ENCODE measurements at places on chromosomes 3 and 15.

DNA sequence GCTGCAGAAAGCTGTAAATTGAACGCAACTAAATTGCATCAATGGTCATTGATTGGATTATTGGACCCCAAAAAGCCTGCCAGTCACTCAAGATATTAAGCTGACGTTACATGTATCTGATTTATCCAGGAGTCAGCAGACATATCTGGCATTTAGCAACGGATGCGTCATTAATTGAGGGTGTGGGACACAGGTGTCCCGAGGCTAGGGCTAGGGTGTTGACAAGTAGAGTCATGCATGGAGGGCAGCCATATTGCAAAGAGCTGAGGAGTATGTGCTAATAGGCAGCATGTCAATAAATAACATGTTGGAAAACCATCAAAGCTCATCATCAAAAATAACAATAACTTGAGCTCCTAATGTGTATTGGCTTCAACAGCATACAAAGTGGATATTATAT lies 234.5 kb upstream of the GOLGA6L4 start:
- no peak for DNase-seq

DNA sequence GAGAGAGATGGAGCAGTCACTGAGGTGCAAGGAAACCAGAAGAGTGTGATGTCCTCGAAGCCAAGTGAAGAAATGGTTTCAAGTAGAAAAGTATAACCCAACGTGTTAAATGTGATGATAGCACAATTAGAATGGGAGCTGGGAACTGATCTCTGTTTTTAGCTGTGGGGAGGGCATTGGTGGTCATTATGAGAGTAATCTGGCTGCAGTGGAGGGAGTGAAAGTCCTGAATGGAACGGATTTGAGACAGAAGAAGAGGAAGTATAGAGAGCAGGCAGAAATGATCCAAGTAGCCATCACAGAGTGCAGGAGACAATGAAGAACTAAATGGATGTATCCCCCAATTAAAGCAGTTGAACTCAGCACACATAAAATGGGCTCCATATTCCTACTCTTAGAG lies 235.3 kb downstream of the IGSF11 start:
- DNase-seq: no peak

DNA sequence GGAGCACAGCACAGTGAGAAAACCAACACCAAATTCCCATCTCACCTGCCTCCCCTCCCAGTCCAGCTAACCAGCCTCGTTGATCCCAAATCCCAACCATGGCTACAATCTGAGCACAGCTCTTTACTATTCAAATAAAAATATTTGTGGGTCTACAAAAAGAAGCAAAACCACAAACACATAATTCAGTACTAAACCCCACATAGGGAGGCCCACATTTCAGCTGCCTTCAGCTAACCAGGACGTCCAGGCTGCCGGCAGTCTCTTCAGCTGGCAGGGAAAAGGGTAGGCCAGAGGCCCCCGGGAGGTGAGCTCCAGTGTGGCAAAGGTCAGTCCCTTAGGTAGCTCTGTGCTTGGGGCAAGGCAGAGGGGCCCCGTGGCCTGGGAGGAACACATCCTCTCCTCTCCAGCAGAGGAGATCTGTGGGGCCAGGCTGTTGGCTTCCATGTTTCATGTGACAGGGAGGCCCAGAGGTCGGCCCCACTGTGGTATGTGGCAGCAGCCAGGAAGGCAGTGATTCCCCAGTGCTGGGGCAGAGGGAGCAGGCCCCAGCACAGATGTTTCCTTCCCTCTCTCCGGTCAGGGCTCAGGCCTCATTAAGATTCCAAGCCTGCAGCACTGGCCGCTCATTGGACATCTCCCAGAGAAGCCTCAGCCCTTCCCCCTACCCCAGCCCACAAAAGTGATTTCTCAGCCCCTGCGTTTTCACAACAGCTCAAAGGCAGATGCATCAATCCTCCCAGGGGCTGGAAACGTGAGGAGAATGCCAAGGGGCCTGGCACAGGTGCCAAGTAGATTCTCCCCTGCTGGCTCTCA lies 381.4 kb downstream of the NTRK3 start:
- no peak for DNase-seq

DNA sequence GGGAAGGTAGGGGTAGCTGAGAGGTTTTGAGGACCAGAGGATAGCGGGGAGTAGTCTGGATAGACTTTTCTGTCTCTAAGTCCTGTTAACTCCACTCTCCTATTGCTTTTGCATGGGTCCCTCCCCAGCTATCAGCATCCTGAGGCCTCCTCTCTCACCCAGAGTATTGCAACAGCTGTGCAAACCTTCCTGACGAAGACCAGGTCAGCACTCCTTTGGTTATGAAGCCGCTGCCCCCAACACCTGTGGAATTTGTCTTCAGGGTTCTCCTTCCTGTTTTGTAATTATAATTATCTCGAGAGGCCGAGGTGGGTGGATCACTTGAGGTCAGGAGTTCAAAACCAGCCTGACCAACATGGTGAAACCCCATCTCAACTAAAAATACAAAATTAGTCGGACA lies 24.8 kb downstream of the TYRO3 start:
- DNase-seq: no peak

GRCh38 chr3:51997935-51998596 lies 2.4 kb upstream of the RPL29 start:
- no peak for DNase-seq

- no peak for DNase-seq
Measured at GRCh38 chr3:109963831-109964230, 626.5 kb upstream of the DPPA4 start.

- DNase-seq: no peak
Measured at GRCh38 chr3:124837730-124838186, 49.4 kb downstream of the ITGB5 start.

DNA sequence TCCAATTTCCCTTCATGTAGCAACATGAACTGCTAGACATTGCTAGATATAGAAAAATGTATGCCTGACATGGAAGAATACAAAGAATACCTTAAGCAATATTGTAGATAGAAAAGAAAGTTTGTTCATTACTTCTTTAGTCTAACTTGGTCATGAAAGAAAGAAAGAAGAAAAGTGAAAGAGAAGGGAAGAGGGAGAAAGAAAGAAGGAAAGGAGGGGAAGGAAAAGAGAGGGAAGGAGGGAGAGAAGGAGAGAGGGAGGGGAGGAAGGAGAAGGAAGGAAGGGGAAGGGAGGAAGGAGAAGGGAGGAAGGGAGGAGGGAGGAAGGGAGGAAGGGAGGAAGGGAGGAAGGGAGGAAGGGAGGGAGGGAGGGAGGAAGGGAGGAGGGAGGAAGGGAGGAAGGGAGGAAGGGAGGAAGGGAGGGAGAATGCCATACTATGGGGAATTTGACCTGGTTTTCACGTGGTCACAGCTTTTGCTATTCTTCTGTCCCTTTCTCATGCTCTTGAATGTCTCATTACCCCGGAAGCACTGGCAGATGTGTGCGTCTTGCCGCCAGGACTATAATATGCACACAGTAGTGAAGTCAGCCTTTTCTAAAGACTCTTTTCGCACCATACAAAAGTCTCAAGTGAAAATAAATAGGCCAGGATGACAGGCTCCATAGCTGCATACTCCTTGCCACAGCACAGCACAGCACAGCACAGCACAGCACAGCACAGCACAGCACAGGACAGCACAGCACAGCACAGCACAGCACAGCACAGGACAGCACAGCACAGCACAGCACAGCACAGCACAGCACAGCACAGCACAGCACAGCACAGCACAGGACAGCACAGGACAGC lies 78.2 kb downstream of the CHAC1 start:
- no peak for DNase-seq

- no peak for DNase-seq
Measured at GRCh38 chr3:36524560-36524959, 144.3 kb downstream of the STAC start.

DNA sequence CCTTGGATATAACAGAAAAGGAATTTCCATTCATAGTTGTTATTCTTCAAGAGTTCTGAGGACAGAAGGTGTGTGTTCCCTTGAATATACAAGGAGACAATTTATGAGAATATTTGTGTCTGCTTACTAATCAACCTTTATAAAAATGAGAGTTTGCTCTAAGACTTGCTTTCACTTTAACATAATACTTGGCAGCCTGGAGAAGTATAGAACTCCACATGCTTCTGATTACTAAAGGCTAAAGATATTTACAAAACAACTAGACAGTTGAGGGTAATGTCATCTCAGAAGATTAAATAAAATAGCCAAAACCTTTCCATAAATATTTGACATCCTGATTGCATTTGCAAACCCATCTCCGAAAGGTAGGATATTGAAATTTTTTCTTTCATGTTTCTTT lies 727.1 kb upstream of the NAALADL2 start:
- DNase-seq: no peak

DNA sequence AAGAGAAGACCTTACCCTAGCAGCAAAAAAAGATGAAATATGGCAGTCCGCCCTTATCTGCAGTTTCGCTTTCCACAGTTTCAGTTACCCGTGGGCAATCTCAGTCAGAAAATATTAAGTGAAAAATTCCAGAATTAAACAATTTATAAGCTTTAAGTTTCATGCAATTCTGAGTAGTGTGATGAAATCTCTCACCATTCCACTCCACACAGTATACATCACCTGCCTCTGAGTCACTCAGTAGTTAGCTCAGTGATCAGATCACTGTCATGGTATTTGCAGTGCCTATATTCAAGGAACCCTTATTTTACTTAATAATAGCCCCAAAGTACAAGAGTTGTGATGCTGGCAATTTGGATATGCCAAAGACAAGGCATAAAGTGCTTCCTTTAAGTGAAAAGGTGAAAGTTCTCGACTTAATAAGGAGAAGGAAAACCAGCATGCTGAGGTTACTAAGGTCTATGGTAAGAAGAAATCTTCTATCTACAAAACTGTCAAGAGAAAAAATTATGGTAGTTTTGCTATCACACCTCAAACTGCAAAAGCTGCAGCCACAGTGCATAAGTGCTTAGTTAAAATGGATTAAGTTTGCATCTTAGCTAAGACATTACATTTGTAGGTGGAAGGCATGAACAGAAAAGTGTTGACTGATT lies 48.1 kb downstream of the HSPBAP1 start:
- no peak for DNase-seq

DNA sequence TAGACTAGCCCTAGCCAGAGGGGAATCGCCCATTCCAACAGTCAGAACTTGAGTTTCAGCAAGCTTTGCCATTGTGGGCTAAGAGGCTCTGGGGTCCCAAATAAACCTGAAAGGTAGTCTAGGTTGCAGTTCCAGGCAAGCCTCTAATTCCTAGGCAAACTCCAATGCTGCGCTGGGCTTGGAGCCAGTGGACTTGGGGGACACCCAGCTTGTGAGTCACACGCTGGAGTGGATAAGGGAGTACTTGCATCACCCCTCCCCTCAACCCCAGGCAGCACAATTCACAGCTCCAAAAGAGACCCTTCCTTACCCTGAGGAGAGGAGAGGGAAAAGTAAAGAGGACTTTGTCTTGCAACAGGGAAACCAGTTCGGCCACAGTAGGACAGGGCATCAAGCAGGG lies 105.2 kb upstream of the DPPA4 start:
- no peak for DNase-seq

DNA sequence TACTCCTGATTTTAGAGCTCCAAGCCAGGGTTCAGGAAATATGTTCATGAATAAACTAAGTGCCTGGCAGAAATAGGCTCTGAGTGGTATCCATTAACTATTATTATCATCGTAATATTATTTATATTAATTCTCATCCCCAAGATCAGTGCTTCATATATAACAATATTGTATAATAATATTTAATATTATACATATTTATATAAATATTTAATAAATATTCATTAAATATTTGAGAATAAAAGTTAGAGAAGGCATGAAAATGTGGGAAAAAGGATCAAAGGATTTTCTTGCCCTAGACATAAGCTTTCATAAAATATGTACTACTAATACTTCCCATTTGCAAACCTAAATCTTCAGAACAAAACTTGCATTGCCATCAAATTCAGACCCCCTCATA lies 196.5 kb downstream of the ZMAT3 start:
- DNase-seq: no peak

- no peak for DNase-seq
Measured at GRCh38 chr3:55708242-55708641, 221.1 kb upstream of the WNT5A start.

- no peak for DNase-seq
Measured at GRCh38 chr3:81726132-81726531, 35.3 kb downstream of the GBE1 start.

- no peak for DNase-seq
Measured at GRCh38 chr15:99163271-99164062, 58.6 kb downstream of the SYNM start.

DNA sequence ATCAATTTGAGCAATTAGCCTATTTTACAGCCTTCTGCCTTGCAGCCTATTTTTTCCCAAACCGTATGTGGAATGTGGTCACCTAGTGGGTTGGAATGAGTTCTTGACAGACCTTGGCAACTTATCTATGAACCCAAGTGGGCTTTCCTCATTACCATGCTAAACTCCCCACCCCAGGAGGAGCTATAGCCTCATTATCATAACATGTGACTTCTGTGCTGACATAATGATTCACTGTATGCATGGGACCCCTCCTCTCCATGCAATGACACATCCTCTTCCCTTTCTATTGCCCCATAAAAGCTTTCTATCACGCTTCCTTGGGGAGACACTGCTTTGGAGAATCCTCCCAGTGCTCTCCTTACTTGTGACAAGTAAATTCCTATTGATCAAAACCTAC lies 83.5 kb upstream of the FHIT start:
- no peak for DNase-seq

DNA sequence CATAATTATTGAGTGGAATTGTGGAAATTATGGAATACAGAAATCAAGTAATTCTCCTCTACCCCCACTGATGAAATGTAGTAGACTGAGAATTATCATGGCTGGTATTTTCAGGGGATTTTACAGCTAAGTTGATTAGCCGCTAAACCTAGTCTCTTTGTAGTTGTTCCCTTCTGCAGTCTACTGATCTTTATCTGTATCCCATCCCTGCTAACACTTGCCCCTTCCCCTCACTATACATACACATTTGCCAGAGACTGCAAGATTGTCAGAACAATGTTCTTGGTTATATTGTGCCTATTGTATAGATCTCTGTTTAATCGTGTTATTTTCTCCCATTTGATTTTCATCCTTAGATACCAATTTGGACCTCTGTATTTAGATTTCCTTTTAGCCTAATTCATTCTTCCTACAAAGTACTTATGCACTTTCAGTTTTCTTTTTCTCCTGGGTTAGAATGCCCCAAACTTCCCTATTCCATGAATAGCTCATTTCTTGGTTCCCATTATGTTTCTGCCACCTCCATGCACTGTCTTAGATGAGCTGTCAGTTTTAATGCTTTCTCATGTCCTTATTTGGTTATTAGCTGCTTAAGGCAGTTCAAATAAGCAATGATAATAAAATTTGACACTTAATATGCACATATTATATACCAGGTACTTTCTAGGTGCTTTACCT lies 86.9 kb downstream of the CDIN1 start:
- no peak for DNase-seq

GRCh38 chr3:8629151-8630021 lies 15.2 kb downstream of the SSUH2 start:
- no peak for DNase-seq

DNA sequence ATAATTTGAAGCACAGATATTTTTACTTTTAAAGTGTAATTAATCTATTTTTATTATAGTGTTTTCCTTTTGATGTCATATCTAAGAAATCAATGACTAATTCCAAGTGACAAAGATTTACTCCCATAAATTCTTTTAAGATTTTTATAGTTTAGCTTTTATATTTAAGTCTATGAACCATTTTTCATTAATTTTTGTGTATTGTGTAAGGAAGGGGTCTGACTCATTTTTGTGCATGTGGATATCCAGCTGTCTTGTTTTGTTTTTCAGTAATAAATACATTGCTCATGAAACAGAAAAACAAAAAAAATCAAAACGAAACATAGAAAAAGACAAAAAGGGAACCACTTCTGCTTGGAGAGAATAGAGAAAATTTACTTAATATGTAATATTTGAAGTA lies 145.1 kb downstream of the EPHA6 start:
- DNase-seq: no peak

GRCh38 chr15:85598219-85598618 lies 196.5 kb downstream of the KLHL25 start:
- no peak for DNase-seq

Measured in GM12892 (cell line).